ENCODE measurements at places on chromosomes 2 and 18.

DNA sequence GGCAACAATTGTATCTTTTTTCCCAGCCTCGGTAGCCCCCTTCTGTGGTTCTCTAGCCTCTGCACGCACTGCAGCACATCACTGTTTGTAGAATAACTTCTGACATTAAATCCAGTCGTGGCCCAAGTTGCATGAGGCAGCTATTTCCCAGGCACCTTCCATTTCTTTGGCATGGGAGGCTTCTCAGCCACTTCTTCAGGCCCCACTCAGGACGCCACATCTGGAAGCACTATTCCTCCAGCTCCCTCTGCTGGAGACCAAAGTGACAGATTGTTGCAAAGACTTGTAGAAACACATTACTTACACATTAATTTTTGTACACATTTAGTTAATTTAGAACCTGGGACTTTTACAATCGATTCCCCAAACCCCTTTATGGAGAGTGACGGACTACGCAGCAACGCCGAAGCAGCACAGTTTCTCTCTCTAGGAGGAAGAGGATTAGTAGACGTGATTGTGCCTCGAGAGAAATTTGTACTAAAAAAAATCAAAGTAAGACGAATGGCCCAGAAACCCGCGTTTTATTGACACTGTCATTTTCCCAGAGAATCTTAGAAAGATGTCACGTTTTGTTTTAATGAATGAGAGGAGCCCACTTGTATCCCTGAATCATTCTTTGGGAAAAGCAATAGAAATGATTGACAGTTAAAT, 57.8 kb upstream of the RGPD5 start:
- peak; percentile 30 for DNase-seq

- DNase-seq: no peak
Measured at GRCh38 chr18:42782929-42783328, 332.6 kb downstream of the RIT2 start.

DNA sequence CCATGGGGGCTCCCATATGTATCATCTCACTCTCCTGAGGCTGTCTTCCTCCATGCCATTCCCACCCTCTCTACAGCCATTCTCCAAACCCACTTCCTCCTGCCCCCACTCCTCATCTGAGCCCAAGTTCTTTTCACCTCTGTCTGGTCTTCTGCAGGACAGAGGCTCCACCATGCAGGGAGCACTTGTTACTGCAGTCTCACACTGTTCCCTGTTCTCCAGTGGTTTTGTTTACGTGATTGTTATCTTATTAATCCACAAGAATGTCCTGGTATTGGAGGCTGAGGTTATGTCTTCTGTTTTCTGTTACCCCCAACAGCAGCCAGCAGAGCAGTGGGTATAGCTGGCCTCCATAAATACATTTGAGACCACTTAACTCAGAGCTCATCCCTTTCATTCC, 51.4 kb downstream of the PAX8 start:
- DNase-seq: no peak

DNA sequence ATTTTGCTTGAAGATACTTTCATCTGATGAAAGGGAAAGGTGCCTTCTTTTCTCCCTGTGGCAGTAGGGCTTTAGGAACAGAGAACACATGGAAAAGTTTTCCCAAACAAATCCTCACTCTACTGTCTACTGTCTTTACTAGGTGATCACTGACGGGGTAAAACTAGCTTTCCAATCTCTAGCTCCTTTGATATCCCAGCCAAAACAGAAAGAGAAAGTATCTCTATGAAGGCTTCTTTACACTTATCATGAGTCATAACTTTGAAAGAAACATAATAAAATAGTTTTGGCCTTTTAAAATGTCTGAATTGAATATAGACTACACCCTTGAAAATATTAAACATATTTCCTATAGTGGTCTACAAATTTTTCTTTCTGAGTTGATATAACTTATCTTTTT, 214.5 kb downstream of the DSEL start:
- no peak for DNase-seq

DNA sequence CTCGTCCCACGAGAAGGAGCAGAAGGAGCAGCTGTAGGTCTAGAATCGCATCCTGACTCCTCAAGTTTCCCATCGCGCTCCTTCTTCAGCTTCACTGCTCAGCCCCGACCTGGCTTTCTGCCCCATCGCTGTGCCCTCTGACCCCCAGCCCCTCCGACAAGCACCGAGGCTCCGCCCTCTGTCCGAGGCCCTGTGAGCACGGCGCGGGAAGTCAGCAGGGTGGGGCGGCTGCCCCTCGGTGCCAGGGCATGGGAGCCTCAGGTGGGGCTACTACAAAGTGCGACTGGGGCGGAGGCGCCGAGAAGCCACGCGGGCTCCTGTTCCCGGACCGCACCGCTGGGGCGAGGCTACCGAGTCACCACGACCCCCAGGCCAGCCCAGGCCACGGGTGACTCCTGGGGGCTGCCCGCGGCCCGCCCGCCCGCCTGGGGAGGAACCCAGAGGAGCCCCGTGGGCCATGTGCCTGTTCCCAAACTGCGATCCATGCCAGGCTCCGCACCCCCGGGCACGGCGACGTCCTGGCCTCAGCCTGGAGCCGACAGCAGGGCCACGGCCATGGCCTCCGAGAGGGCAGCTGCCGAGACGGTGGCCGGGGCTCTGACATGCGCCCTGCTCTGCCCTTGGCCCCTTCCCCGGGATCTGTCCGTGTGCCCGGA, 36.6 kb upstream of the ID2 start:
- no peak for DNase-seq

GRCh38 chr18:78740876-78741275, 238.7 kb upstream of the SALL3 start:
- no peak for DNase-seq

- DNase-seq: no peak
Measured at GRCh38 chr2:196914867-196915460, 11.5 kb downstream of the PGAP1 start.

DNA sequence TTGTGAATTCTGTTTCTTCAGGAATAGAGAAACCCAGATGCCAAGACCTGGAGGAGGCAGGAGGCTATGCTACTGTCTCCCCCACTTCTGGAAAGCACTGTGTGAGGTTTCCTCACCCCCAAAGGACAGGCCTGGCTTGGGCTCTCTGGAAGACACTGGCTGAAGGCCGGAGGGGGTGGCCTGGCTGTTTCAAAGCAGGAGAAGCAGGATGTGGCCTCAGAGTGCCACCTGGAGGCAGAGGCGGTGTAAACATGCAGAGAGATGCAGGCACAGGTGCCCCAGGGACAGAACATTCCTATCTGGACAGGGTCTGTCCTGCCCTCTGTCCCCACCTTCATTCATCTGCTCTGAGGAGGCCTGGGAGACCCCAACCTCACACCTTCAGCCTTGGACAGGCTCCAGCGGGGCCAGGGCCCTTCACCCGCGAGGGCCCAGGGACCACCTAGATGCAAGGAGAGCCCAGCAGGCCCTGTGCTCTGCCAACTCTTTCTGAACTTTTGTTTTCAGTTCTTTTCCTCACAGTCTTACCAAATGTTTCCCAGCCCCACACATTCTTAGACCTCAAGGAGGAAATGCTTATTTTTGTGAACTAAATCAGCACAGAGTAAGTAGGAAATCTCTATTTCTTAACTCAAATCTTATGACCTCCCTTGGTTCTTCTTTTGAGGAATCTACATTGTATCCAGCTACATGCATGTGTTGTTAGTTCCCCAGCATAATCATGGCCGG, 79.2 kb downstream of the LONRF2 start:
- no peak for DNase-seq

DNA sequence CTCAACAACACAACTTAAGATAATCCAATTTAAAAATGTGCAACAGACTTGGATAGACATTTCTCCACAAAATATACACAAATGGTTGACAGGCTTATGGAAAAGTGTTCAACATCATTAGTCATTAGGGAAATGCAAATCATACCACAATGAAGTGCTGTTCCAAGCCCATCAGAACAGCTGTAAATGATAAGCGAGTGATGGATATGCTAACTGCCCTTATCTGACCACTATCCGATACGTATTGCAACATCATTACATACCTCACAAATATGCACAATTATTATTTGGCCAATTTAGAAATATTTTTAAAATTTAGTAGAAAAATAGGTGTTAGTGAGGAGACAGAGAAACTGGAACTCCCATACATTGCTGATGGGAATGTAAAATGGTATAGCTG, 62.2 kb downstream of the PPP4R1 start:
- peak; percentile 39 for DNase-seq

- no peak for DNase-seq
Measured at GRCh38 chr2:218815649-218816048, 16.0 kb downstream of the PRKAG3 start.

DNA sequence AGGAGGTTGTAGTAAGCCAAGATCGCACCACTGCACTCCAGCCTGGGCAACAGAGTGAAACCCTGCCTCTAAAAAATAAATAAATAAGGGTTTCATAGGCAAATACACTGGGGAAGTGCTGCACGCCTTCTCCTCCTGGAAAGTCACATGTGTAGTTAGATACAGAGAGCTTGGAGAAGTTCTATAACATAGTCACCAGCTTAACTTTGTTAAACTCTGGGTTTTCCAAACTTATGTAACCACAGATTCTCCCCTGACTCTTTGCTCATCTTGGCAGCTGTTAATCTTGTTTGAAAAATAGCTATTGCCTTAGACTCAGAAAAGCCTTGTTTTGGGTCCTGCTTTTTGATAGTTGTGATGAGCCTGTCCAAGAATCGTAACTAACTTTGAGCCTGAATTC, 25.2 kb downstream of the KIAA2012 start:
- peak; percentile 22 for DNase-seq

DNA sequence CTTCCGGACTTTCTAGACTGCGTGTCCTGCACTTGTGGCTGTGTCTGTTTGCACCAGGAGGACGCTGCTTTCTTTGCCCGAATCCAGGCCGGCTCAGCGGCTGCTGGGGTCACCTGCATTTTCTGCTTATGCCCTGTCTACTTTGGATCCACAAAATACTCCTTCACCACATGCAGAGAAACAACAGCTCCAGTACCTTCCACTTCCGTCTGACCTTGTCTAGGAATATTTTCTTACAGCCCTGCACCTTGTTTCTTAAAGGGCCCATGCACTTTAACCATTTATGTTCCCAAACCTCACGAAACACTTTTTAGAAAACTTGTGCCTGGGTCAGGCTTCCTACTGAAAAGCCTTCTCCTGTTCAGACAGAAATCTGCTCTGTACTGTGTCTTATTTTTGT, 129.4 kb upstream of the NCK2 start:
- no peak for DNase-seq

- DNase-seq: no peak
Measured at GRCh38 chr18:36629836-36630235, 199.0 kb downstream of the TPGS2 start.

DNA sequence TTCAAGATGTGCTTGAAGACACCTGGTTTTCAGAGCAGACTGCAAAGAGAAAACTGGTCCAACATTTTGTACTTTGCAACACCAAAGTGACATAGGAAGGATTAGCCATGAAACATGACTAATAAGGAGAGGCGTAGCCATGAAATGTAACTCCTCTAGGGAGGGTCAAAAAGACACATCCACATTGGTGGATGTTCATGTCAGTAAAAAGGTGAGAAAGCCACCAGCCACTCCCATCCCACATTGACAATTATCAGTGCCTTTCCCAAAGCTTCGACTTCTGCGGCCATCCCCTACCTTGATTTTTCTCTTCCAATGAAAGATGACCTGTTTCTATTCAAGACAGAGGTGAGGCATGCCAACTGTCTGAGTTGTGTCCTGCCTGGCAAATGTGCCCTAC, 223.2 kb downstream of the ALK start:
- no peak for DNase-seq

DNA sequence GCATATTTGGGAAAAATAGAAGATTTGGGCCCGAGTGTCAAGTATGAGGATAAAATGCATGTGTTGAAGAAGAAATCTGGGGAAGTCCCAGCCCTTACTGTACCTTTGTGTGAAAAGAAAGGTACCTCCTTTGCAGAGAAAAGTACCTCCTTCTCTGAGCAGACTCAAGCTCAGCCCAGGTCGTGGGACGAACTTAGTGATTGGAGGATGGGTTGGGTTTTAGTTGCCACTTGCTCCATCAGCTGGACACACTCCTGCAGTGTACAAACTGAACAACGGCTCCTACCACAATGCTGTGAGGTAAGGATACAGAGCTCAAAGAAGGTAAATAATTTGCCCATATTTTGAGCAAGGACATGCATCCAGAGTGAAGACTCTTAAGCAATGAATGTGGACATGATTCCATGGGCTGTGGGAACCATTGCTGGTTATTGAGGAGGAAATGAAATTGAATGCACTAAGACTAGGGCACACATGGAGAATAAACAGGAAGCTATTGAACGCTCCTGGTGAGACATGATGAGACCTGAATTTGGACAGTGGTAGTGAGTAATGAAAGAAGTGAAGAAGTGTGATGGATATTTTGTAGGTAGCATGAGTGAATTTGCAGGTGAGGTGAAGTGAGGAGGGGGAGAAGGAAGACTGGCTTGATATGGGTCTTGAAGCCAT, 49.8 kb upstream of the IL1RL1 start:
- DNase-seq: no peak

DNA sequence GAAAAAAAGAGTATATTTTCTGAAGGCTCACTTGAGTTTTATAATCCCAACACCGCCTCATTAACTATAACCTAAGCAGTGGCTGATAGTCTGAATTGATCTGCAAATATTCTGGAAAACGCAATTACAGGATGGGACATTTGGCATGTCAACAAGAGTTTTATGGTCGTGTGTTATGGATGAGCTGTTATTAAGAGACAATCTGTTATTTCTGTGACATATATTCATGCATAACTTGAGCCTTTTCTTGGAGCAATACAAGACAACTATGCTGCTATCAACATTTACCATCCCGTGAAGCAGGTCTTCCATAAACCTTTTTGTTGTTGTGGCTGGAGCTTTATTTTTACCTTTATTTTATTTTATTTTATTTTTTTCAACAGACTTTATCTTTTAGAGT, 164.4 kb downstream of the SCG2 start:
- no peak for DNase-seq

DNA sequence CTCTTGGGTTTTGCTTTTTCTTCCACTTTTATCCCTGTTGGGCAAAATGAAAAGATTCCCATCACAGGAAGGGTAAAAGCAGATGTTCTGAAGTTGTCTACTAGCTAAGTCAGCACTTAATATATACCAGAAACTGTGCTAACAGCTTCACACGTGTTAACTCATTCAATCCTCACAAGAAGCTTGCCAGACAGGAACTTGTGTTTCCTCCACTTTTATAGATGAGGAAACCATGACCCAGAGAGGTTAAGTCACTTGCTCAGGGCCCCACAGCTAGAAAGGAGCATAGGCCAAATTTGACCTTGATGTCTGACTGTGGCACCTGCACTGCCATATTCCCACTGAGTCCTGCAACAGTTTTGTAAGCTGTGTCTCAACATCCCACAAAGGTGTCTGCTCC, 76.8 kb upstream of the EPC2 start:
- no peak for DNase-seq

DNA sequence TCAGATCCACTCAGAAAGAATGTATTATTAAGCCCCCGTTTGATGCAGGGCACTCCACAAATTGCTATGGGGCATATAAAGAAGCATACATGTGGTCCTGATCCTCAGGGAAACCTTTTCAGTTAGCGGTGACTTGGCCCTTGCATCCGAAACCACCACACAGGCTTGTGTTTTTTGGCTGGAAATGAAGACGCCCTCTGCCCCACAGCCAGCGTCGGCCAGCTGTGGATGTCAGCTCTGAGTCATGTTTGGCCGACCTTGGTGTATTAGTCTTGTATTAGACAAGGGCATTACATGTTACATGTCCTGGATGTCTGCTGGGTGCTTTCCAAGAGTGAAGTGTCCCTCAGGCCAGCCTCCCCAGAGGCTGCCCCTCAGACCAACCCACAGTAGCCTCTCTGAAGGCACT, 107.6 kb upstream of the MAP3K20 start:
- DNase-seq: no peak

Data from fibroblast of skin of left quadriceps (primary cell).